ENCODE measurements at places on chromosomes 12 and 14.
A peak's percentile ranks its signal among the peaks of the same experiment; 100 is the strongest.

GRCh38 chr14:51603495-51603894 lies 48.2 kb upstream of the FRMD6 start:
- DNase-seq, result no peak

DNA sequence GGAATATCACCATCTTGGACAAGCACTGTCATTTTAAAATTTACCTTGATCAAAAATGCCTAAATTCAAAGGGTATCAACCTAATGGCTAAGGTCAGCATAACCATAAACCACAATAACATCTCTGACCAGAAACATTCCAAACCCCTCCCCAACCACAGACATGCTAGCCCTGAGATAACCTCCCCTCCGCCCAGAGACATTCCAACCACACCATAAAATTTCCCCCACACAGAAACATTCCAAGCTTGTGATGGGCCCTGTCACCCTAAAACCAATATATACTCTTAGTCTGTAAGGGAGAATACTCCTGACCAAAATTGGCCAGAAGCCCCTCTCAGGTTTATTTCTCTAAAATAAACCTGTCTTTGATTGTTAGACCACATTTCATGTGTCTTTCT lies 17.7 kb downstream of the EPYC start:
- no peak for DNase-seq

DNA sequence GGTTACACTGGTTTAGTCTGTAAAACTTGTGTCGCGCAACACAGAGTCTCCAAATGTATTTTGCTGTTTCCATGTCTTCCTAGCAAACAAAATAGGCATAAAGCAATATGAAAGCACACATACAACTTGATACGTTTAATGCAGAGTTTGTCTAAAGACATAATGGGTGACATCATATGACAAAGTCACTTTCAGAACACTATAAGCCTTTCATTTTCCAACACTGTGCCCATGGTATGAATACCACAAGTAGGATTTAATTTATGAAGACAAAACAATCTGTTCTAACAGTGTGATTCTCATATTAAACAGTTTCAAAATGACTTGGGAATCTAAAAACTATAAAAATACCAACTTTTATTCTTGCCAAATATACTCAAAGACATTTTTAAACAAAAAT lies 58.4 kb downstream of the PTPN21 start:
- no peak for DNase-seq

GRCh38 chr14:99780690-99781089 lies 12.5 kb upstream of the EML1 start:
- no peak for DNase-seq

DNA sequence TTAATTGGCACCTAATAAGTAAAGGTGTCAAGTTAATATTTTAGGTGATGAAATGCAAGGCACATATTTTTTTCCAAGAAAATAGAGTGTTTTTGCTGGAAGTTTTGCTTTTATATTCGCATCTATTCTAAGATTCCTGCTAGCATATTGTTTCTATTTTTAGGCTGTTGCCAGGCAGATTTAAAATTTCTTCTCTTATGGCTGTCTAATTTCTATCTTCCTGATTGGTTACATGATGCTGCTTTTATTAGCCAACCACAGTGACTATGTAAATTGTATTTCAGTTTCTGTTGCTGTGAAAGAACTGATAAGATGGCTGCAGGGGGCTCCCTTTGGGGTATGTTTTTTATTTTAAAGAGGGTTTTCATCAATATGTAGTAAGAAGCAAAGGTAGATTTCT lies 42.7 kb downstream of the ATF7IP start:
- DNase-seq, result no peak

GRCh38 chr14:105420974-105421674 lies 1.5 kb downstream of the MTA1 start:
- DNase-seq, result no peak

- DNase-seq, result no peak
These were observed 80.2 kb upstream of the PTPRR start for GRCh38 chr12:71000748-71001147.

DNA sequence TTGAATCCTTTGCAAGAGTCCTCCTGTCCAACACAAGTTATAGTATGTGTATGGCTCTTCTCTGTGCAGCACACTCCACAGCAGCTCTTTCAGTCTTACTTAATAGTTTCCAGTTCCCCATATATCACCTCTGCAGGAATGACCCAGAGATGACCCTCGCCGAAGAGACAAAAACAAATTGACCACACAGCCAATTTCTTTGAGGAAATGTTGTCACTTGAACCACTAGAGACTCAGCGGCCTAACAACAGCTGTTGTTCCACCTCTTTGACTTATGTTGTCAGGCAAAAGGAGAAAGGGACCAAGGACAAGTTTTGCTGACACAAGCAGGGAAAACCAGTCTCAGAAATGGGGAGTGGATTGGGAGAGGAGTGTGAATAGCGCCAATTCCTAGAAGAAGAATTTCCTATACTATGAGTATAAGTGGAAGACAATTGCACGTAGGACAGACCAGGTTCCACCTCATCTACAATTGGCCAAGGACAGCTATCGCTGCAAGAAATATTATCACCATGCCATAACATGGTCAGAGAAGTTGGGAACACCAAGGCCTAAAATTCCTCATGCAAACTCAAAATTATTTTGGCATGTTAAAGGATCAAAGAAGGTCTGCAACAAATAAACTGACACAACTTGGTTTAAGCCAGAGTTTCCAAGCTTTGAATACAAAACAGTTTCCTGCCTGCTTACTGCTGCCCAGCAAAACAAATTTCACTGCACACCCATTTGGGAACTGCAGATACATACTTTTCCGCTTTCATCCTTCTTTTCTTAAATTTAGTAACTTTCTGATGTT lies 41.7 kb upstream of the ITPR2 start:
- no peak for DNase-seq

DNA sequence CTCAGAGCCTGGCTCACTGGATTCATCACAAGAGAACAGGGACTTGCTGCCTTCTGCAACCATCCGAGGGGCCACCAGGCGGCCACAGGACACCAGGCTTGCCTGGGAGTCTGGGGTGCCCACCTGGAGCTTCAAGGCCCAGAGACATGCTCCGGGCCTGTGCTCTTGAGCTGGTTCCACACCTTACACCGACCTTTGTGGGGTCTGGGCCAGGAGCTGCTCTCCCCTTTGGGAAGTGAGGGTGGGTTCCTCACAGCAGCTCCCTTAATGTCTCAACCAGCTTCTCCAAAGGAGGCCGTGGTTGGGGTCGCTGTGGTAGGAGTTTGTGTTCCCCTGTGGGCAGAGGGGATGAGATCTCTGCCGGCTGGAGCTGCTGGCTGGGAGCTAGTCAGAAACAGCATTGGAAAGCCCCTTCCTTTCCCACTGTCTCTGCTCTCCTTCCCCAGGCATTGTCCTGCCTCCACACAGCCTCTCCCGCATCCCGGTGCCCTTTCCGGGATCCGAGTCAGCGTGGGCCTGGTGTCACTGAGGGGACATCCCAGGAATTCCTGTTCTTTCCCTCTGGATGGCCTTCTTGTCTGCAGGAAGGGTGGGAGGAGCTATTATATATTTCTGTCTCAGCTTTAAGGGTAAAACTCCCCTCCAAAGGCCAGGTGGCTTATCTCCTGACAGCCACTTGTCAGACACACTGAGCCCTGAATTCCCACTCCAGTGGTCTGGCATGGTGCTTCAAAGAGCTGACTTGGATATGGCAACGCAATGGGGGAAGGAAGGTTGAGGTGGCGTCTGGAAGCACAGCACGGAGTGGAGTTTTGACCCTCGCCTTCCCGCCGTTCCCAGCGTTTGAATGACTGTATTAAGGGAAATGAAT lies 5.1 kb upstream of the PAPLN start:
- DNase-seq, result peak; percentile 83

- DNase-seq, result peak; percentile 14
These were observed 710.6 kb downstream of the SLC6A15 start for GRCh38 chr12:84201976-84202375.

- no peak for DNase-seq
These were observed 874.9 kb downstream of the NRXN3 start for GRCh38 chr14:79044894-79045624.

DNA sequence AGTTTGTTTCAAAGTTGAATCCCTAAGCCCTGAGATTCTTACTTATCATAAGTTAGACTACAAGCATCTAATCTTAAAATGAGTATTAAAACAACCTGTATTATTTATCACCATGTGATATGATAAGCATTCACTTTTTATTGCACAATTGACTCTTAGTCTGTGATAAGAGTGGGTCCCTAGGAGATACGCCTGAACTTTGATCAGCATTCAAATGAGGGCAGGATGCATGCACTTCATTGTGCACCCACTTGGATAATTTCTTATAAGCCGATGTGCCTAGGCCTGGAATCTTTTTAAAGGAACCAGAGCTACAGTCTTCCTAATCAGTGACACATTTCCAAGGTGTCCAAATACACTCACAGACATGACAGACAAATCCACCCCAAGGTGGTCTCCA lies 31.4 kb upstream of the SPTLC2 start:
- no peak for DNase-seq

DNA sequence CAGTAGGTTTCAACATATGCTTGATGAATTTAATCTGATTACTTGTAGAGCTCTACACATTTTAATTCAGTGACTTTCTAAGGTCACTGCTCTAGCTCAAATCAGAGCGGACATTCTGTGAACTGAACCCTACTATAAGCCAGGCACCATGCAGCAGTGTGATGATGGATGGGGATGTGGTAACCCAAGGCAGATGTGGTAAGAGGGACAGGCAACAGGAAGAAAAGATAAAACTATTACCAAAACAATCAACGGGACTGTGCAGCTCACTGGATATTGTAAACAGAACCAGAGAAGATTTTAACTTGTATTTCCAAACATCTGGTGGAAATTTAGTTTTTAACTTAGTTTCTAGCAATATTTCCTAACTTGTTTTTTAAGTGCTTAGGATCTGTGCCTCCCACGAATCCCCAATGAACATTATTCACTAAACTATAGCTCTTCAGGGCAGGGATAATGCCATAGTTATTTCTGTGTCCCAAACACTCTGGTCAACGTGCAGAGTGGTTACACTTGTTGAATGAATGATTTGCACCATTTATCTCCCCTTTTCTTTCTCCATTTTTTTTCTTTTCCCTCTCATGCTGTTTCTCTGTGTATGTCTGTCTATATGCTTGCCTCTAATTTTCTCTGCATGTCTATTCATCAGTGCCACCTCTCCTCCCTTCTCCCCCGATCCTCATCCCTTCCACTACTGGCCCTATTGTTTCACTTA lies 3.0 kb downstream of the ERO1A start:
- no peak for DNase-seq

- no peak for DNase-seq
These were observed 4.3 kb downstream of the COQ10A start for GRCh38 chr12:56271031-56271430.

DNA sequence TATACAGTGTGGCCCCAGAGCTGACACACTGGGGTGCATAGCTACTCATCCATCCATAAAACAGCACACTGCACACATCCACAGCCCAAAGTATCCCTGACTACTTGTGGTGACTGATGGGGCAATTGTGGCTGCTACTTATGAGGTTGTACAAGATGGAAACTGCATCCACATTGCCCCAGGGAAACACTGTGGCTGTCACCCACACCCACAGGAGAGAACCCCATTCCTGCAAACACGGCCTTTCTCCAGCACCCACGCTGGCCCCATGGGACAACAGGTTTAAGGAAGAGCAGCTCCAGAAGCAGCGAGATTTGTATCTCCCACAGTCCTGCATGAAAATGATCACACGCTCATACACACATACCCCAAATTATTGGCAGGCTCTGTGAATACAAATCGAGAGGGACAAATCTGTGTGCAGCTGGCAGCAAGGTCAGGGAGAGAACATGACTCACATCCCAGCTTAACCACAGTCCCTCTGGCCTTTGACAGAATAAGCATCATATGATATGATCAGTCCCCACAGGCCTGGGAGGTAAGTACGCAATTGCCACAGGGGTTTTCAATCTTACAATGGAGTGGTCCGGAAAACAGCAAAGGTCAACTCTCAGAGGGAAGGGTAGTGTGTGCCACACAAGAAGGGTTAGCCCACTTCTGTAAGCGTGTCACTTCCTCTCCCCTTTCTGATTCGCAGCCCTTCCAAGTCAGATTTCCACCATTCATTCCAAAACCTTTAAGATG lies 61.9 kb downstream of the ESR2 start:
- DNase-seq, result no peak

GRCh38 chr14:68143341-68143841 lies 323.8 kb downstream of the RAD51B start:
- DNase-seq, result no peak

DNA sequence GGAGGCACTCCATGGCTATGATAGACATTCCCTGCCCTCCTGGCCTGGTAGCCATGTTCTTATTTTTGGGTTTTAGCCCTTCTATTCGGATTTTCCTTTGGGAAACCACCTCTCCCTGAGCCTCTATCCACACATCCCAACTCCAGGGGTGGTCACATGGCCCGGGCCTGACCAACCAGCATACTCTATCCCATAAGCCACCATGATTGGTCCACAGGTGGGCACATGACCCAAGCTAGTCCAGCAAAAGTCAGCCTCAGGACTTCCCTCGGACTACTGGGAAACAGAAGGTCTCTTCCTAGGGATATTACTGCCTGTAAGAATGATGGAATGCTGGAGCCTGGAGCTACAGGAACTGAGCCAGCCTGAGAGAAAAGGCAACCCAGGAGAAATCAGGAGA lies 12.5 kb downstream of the PRIMA1 start:
- no peak for DNase-seq

All from WERI-Rb-1 (cell line).